ENCODE measurements at places on chromosomes 2 and 18.

- DNase-seq = no peak
Measured at GRCh38 chr2:83584672-83585071, 874.4 kb downstream of the SUCLG1 start.

DNA sequence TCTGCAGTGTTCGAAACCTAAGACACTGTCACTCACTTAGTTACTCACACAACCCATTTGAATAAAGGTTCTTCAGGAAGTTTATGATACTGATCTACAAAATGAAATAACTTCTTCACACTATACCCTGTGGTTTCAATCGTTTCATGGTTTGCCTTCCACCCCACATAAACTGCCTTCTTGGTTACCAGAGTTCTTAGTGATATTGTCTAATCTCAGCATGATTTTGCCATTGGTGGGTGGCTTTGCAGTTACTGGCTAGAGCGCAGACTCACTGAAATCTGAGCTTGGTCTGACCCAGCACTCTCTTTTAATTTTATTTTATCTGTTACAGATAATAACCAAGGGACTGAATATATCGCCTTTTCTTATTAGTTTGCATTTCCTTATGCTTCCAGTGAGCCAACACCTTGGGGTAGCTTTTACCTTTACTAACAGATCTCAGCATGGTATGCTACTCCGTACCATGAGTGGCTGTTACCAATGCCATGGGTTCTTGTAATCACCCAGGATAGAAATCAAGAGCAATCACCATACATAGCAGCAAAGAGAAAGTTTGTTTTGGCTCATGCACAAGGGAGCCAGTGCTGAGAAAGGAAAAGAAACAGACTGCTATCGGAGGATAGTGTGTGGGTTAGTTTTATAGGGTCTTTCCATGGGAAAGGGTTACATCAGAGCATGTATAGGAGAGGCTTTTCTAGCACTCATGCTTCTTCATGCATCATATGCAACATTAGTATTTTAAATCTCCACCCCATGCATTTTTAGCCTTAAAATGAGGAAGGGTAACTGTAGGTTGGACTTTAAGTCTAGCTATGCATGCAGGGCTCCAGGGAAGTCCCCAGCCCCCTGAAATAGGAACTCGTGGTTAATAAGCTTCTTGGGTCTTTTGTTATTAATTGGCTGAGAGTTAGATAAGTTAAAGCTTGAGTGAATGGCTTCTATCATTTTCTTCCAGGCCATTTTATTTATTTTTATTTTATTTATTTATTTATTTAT lies 33.3 kb downstream of the ANXA4 start:
- peak; percentile 54 for DNase-seq

DNA sequence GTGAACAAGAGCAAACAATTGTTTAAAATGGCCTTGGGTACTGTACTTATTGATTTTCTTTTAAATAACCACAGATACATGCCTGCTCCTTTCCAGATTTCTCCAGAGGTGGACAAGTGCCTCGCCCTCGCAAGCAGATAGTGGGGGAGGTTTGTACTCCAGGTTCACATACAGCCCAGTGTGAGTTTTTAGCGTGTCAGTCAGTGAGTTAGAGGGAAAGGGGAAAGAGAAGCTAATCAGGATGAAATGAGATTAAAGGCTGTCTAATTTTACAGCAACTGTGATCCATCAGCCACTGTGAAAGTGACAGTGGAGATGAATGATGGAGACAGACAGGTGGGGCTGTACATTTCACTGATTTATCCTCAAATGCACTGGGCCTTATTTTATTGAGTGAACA lies 74.7 kb downstream of the KLHL14 start:
- no peak for DNase-seq

DNA sequence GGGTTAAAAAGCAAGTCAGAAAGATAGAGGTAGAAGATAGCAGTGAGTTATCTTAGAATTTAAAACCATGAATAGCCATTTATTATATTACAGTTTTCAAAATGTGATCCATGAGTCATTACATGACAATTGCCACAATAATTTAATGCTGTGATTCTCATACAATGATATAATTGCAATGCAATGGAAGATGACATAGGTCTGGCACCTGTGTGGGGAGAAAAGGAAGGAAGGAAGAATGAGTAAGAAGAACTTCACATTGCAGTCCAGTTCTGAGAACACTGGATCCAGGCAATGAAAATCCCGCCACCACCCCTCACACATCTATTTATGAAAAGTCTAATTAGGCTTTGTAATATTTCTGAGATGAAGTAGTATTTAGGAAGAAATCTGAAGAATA lies 738.1 kb upstream of the LINC00305 start:
- DNase-seq = no peak

- no peak for DNase-seq
Measured at GRCh38 chr2:139478165-139478914, 698.1 kb upstream of the NXPH2 start.

GRCh38 chr2:168244318-168244717 lies 3.1 kb downstream of the STK39 start:
- DNase-seq = peak; percentile 19

- DNase-seq = no peak
Measured at GRCh38 chr18:55246278-55246677, 287.0 kb upstream of the CCDC68 start.

DNA sequence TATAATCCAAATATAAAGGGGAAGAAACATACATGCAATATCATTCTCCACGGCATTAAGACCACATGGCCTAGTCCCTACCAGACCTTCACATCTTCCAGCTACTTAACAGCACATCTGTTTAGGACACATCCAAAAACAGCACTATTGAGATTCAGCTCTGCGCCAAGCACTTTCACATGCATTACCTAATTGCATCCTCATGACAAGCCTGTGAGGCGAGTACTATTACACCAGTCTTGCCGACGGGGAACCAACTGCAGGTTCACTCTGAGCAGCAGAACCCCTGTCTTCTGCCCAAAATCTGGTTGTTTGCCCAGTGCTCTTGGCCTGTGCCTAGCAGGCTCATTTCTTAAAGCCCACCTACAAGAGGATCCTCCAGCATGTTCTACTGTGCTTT lies 66.7 kb downstream of the AAK1 start:
- DNase-seq = no peak

- DNase-seq = no peak
Measured at GRCh38 chr2:54770211-54770610, 46.7 kb downstream of the EML6 start.

GRCh38 chr18:48446582-48447225 lies 37.5 kb upstream of the ZBTB7C start:
- peak; percentile 29 for DNase-seq

DNA sequence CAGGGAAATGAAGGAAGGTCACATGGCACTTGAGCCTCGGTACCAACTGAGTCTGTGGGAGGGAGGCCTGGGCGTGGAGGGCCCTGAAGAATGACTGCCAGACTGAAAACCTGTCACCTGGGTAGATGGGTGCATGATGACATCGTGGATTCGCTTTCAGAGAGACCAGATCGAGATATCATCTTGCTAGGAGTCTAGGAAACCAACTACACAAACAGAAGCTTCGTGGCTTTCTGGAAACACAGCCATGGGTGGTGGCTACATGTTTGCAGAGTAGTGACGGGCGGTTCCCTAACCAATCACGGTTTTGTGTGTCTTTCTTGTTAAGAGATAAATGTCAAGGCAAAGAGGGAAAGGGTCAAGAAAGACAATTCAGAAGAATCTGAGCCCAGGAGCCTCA lies 155.0 kb downstream of the EIPR1 start:
- DNase-seq = peak; percentile 74

DNA sequence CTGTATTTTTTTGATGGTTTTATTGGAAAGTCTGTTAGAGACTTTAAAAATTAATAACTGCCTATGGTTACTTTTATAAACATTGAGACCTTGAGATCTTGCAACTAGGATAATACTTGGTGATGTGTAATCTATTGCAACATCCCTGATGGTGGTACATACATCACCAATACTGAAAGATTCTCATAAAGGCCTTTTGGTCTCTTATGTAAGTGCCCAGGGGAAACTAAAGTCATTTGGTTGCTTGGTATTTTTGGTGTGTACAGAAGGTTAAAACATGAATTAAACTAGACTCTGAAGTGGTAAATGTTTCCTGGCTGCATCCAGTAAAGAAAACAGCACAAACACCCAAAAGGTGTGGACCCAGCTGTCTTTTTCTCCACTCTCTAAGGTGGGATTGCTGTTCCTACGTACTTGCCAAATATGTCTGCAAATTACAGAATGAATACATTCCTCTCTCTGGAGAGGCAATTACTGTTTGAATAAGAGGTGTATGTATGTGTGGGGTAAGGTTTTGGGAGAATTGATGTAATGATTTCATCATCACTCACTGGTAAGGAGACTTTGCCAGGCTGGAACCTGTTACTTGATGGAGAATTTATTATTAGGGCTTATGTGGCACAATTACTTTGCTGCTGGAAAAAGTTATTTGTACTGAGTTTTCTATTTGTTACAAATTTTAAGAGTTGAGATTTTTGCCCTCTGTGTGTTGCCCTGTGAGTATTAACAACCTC lies 3.6 kb downstream of the B3GNT2 start:
- DNase-seq = no peak

GRCh38 chr18:71707400-71707799 lies 836.7 kb downstream of the CBLN2 start:
- DNase-seq = no peak

DNA sequence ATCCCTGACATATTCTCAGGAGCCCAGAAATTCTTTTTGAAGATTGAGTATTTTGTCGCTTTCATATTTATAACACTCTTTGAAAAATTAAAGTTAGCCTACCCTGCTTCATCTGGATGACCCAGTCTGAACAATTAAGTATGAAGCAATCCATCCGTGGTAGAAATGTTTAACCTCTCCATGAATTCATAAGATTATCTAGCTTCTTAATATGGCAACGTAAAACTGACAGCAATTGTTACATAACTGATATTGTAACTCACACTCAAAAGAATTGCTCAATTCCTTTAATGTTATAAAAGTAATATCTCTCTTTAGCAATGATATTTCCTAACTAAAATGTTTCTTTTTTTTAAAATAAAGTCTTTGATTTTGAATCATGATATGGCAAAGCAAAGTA lies 7.2 kb upstream of the ABCA12 start:
- DNase-seq = no peak

DNA sequence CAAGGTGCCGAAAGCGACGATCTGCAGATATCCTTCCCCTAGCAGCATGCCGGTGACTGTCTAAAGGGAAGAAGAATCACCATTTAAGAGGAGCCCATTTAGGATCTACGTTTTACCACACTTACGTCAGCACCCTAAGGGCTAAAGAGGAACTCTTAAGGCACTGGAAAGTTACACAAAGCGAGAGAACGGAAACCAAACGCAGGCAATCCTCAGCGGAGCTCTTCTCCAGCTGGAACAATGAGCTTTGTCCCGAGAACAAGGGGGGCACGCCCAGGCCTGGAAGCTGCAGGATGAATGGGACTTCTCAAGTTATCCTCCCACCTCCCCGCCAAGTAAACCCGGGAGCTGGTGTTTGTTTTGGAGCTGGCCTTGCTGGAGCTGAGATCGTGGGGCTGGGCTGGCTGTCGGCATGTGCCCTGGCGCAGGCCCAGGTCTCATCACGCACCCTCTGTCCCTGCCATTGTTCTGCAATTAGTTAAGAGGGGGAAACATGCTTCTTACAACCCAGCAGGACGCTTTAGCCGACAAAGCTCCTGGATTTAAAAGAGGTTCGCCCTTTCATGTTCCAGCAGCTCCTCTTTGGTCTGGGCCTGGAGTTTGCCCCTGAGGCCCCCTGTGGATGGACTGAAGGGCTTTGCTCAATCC lies 36.4 kb downstream of the PXDN start:
- no peak for DNase-seq

- no peak for DNase-seq
Measured at GRCh38 chr2:96832754-96833507, 10.9 kb downstream of the ANKRD23 start.

DNA sequence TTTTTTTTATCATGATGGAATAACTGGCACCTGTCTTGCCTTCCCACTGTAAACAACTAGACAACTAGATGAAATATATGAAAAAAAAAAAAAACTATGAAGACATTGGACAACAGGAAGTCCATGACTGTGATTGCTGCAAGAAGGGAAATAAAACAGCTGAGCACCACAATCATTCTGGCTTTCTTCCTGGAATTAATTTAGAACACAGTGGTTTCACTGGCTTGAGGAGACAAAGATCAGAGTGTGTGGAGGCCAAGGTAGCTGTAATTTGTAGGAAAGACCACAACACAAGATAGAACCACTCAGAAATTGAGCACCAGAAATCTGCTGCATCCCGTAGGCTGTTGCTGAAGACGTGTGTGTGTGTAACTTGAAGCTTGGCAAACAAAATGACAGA lies 121.1 kb upstream of the PID1 start:
- DNase-seq = no peak

DNA sequence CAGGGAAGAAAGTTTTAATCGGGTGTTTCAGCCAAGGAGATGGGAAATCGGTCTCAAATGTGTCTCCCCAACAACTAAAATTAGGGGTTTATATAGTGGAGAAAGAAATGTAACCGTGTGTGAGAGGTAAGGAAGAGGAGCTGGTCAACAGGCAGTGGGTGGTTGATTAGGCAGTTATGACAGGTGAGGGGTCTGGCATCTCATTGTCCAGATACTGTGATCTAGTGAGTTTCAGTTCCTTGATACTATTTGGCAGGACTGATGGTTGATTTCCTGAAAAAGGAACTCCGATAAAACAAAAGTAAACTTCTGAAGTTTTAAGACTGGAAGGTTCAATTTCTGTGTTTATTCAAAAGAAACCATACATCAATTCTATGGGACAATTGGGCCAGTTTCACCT lies 197.9 kb downstream of the LPIN1 start:
- no peak for DNase-seq

GRCh38 chr2:58512878-58513277 lies 271.8 kb upstream of the FANCL start:
- no peak for DNase-seq

- no peak for DNase-seq
Measured at GRCh38 chr2:25071966-25072365, 30.1 kb downstream of the EFR3B start.
